Right lobe of liver (tissue), 6 donors: ENCODE measurements at places on chromosomes 1 and 21.
A peak's percentile ranks its signal among the peaks of the same experiment; 100 is the strongest.

DNA sequence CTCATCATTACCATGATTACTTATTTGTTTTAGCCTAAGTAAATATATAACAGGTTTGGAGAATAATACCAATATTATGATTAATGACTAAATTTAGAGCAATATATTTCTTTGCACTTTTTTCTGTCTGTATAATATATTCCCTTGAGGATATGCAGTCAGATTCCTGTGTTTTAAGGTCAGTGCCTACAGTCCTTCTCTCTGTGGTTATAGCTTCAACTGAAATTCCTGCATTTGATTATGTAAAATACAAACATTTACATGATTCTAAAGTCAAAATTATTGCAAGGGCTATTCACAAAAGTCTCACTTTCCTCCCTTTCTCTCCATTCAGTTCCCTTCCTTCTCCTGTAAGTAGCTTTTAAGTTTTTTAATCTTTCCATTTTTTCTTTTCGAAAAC, 142.9 kb upstream of the COL6A1 start:
- DNase-seq, result no peak

DNA sequence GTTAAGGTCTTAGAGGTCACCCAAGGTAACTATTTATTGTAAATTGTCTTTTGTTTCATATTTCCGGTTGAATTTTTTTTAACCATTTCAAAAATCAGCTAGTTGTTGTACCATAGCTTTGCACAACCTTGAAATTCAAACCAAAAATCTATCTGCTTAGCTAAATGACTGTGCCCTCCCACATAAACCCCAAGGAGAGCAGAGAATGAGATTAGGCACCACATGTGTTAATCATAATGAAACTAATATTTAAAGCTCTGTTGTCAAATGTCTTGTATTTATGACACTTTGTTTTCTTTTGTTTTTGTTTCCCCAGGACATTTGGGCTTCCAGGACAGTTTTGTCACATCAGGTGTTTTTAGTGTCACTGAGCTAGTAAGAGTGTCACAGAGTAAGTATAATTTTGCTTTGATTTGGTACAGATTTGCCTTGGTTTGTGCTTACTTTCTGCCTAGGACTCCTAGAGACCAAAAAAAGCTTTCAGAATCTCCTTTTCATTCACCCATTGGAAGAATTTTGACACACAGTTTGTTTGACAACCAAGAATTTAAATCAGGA, 249.9 kb downstream of the NFIA start:
- DNase-seq, result no peak

- DNase-seq, result no peak
Measured at GRCh38 chr21:45421846-45422775, 17.1 kb downstream of the COL18A1 start.

DNA sequence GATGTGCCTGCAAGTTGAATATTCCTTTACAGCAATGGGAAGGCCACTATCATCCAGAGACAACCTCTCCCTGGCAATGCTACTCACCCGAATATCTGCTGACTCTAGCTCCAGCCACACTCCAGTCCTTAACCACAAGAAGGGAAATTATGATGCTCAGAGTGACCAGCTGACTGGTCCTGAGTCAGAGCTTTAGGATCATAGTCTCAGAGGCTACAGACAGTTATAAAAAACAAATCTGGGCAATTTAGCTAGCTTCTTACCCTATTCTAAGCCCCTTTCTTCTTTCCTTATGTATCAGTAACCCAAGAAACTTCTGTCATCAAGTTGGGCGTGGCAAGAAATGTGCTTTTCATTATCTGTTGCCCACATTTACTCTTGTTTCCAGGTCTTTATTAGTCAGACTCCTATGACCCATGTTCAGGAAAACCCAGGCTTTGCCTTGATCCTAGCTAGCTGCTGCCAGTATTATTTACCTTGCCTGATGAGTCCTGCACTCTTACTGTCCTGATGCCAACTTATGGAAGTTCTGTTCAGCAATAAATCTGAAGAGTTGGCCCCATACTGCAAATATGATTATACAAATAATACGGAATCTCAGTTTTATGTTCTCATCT, 207.0 kb downstream of the TTLL7 start:
- no peak for DNase-seq

DNA sequence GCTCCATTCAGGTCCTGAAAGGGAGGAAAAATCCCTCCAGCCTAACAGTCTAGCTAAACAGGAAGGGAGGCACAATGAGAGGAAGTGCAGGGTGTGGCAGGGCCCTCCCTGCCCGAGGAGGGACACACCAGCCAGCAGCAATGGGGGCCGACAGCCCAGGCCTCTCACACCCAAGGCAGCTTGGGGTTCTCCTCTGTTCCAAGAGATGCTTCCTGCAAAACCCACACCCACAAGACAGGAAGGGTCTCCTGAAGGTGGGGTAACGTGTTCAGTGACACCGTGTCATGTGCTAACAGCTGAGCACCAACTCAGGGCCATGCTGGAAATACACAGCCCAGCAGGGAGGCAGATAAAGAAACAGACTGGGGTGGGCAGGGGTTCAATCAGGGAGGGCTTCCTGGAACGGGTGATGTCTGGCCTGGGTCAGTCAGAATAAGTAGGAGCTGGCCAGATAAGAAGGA, 10.2 kb downstream of the ECE1 start:
- DNase-seq, result no peak

- peak; percentile 46 for DNase-seq
Measured at GRCh38 chr21:42557420-42557819, 43.8 kb downstream of the SLC37A1 start.

DNA sequence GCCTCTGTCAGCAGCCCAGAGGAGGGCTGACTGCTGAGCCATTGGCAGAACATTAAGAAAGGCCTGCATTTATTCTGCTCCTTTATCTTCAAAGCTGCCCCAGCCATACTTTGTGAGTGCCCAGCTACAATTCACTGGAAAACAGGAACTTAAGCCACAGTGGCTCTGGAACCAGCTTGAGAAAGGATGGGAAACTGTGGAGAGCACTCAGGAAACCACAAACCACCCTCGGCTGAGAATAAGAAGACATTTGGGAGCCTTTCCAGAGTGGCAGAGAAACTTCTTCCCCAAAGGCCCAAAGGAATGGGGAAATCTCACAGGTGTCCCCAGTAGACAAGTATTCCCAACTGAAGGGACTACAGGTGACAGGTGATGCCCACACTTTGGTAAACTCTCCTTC, 1.8 kb downstream of the LAMB3 start:
- no peak for DNase-seq
